ENCODE measurements at places on chromosomes 3 and 15. TPM values are rescaled to one million over a fixed set of nuclear protein-coding genes. Genes with fewer than 3 reads are reported as not detected.

DNA sequence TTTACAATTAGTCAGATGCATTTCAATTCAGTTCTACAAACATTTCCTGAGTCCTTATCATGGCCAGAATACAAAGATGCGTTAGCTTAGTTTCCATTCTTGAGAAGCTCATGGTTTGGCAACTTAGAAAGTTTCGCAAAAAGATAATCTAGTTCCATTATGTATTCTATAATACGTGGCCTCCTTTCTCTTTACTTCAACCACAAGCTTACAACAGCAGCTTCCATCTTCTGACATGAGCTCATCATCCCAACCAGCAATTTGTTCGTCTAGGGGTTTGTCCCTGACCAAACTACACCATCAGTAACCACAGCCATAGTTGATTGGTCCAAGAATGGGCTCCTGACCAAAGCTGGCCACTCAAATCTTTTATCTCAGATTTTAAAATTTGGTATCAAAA lies 267.6 kb upstream of the TBC1D5 start:
- DNase-seq, result no peak

- peak; percentile 54 for DNase-seq
Observed at GRCh38 chr3:40584625-40585189, 59.9 kb downstream of the ZNF621 start.

GRCh38 chr3:151152455-151153079 lies 50.4 kb downstream of the GPR171 start:
- DNase-seq, result no peak

DNA sequence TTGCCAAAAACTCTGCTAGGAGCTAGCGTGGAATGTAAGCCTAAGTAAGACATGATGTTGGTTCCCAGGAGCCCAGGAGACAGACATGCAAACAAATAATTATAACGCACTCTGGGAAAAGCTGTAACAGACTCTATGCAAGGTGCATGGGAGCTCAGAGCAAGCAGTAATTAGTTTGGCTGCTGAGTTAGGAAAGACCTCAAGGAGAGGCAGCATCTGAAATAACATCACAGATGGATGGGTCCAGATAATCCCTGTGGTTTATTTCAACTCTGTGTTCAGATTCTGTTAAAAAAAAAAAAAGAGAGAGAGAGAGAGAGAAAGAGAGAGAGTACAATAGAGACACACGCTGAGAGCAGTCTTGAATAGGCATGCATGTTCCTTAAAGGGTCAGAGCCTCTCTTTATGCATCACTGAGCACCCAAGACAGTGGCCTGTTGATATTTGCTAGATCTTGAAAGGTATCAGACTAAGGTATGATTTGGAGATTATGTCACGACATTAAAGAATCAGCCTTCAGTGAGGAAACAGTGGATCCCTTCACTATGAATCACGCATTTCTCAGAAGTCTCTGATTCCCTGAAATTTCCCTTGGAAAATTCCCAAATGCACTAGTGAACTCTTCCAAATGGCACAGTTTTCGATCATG lies 124.4 kb upstream of the LIPC start:
- DNase-seq, result no peak

Gene C2CD4B
- total RNA-seq, result 0.32 TPM

Gene FBXL2
- 7.3 TPM for total RNA-seq

Data from NCI-H460 (cell line).